Activated CD4-positive, alpha-beta T cell treated with anti-CD3 and anti-CD28 coated beads for 48 hours (primary cell): ENCODE measurements at places on chromosomes 1 and 21.

DNA sequence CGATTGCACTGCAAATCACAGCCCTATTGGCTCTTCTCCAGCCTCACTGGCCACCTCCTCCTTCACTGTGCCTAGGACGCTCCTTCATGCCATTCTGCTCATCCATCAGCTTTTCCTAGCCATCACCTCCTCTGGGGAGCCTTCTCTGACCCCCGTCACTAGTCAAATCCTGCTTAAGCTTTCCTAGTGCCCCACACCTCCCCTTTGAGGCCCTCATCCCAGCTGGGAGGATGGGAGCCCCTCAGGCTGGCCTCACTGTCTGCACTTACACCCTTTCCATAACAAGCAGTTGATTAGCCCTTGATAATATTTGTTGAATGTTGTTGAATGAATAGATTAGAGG lies 50.7 kb downstream of the KLHDC7A start:
- DNase-seq, result no peak

- no peak for DNase-seq
Observed at GRCh38 chr21:29647353-29647781, 292.4 kb downstream of the GRIK1 start.

DNA sequence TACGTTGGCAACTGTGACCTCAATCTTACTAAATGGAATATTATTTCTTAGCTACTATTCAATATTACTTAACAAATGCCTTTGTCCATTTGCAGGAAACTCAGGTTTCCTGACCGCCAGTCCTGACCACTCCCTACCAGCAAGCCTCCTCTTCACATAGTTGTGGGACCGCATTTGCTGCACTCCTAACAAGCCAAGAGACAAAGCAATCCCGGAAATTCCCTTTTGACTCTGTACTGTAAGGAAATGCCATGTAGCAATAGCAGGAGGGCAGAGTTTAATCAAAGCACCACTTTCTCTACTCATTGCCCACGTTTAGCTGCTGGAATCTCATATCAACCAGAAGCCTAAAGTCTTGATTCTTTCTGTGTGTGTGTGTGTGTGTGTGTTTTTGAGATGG lies 28.1 kb upstream of the ACBD6 start:
- no peak for DNase-seq

DNA sequence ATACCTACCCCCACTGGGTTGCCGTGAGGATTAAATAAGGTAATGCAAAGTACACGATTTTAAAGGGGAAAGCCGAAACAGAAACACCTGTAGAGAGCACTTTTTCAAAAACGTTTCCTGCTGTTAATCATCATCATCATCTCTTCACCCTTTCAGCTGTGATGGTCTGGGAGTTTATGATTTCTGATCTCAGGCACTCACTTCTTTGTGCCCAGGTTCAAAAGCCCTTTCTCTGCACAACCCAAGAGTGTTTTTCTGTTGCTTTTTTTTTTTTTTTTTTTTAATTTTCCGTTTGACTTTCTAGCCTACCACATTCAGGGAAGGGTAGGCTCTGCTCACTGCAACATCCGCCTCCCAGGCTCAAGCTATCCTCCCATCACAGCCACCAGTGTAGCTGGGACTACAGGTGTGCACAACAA lies 936 bp upstream of the UBXN11 start:
- peak; percentile 41 for DNase-seq

- no peak for DNase-seq
Observed at GRCh38 chr1:110292031-110292741, 47.0 kb upstream of the RBM15 start.

DNA sequence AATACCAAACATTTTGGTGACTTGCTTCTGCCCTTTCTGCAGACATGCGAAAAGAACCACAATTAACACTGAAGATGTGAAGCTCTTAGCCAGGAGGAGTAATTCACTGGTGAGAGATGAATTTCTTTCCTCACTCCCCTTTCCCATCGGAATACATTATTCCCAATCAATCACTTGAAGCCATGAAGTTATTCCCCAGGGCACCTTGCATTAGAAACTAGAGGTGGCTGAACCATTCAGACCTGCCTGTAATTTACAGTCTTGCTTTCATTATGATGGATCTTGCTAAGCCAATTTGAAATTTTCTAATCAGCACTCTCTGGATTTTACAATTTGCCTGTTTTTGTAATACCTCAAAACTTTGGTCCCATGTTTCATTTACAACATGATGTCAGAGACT lies 9.5 kb upstream of the CORT start:
- DNase-seq, result no peak

DNA sequence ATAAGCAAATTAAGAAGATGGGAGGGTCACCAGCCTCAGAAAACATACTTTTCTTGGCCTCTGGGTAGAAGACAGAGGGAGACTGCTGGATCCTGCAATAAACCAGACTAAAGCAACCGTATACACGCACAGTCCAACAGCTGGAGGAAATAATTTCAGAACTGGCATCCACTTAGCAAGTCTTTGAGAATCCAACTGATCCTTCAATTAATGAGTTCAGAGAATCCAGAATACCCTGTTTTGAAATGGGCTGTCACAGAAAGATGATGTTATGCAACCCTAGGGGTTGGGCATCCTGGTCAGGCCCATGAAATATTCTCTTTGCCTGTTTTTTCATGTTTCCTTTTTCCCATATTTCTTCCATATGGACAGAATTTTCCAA lies 134.0 kb upstream of the MAGI3 start:
- no peak for DNase-seq

- no peak for DNase-seq
Observed at GRCh38 chr1:44425341-44426082, 20.5 kb downstream of the RNF220 start.

DNA sequence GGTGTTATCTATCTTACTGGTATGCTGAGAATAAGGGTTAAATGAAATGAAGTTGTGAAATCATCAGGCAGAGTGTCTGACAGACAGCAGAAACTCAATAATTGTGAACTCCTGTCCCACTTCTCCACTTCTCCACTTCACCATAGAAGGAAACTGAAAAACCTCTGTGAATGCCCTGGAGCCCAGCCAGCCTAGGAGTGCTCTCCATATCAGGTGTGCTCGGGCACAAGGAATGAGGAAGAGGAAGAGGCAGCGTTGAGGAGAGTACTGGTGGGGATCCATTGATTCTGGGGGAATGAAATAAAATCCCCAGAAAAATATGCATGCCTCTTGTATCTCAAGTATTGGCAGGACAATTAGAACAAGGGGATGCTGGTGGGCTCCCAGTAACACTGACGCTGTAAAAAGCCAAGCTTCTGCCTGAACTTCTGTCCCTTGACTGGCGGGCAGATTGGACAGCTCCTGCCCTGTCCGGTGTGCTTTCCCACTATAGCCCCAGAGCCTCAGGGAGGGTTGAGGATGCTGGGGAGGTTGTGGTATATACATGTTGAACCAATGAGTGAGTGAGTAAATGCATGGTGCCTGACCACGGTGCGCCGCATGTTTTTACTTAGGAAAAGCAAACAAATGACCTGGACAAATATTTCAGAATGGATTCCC lies 47.7 kb downstream of the NMNAT2 start:
- no peak for DNase-seq

GRCh38 chr1:156128654-156129597 lies 14.4 kb downstream of the LMNA start:
- DNase-seq, result no peak
